ENCODE measurements at places on chromosomes 7 and 10.

DNA sequence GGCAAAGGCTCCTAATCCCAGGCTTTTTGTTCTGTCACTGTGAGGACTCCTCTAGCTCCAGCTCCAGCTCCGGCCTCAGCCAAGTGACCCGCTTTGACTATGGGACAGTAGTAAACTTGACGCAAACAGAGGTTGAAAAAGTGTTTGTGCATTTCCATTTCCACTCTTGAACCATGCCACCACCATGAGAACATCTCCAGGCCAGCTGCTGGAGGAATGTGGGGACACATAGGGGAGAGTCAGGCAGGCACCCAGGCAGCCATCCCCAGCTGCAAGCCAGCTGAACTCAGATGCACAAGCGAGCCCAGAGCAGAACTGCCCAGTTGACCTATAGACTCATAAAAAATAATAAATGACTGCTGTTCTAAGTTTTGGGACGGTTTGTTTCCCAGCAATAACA lies 224.7 kb downstream of the GRID1 start:
- DNase-seq: no peak
- no peaks in the 10 kb centered on the region for H3K4me1 ChIP-seq
- no peaks in the 10 kb centered on the region for H3K36me3 ChIP-seq
- H3K4me3 ChIP-seq: no peak overlapping the region
- H3K27ac ChIP-seq: no peak overlapping the region
- peaks cover 15% of the 10 kb centered on the region for H3K27me3 ChIP-seq

DNA sequence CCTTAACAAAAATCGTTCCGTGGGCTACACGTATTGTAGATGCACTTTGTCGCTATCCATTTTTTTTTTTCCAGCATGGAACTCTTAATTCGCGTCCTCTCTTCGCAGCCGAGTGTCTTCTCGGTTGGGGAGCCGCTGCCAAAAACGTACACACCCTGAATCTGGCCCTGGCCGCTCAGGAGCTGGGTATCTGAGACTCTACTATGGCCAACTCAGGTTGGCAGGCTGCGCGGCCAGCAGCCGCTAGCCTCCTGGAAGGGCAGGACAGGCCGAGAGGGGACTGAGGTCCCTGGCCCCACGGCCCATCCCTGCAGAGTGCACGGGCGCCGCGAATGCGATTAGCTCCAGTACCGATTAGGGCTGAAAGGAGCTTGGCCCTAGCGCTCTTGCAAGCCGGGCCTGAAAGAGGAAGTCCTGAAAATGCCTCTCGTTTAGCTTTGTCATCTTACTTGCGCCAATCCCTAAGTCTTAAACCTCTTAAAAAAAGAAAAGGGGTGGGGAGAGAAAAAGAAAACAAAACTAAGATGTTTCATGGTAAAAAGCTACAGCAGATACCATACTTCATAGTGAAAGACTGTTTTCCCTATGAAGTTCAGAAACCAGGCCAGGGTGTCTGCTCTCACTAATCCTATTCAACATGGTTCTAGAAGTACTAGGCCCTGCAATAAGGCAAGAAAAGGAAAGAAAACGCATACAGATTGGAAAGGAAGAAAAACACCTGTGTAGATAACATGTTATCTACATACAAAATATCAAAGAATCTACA lies 113.2 kb upstream of the RHEB start:
- H3K4me3 ChIP-seq: peak overlapping the region; percentile 99
- peaks cover 25% of the 10 kb centered on the region for H3K4me1 ChIP-seq

DNA sequence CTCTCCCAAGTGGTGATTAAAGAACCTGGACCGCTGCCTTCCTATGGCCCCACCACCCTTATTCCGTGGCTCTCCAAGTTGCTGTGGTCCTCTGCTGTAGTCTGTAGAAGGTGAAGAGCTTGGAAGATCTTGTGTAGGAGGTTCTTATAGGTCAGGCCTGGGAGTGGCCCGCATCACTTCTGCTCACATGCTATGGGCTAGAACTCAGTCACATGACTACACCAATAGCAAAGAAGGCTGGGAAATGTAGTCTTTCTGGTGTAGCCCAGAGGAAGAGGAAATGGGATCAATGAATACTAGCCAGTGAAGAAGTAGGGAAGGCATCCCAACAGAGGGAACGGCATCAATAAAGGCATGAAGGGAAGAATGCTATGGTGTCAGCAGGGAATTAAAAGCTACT lies 41.3 kb upstream of the AOAH start:
- peaks cover 16% of the 10 kb centered on the region for H3K4me1 ChIP-seq
- H3K36me3 ChIP-seq: no peaks in the 10 kb centered on the region
- no peak overlapping the region for H3K27ac ChIP-seq
- H3K4me3 ChIP-seq: no peak overlapping the region

DNA sequence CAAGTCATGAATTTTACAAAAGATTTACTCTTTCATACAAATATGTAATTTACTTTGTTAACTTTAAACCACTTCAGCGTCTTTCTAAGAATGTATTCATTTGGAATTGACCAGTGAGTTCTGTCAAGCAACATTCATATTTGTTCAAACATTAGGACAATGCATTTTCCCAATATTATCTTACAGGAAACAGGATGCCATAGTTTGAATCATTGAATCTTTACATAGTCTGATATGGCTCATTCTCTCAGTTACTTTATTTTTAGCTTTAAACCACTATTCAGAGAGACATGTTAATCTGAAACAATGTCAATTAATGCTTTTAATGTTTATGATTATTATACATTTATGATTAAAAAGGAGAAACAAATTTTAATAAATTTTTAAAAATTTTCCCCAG lies 21.1 kb upstream of the MEOX2 start:
- no peaks in the 10 kb centered on the region for H3K36me3 ChIP-seq
- no peaks in the 10 kb centered on the region for H3K27me3 ChIP-seq
- no peaks in the 10 kb centered on the region for H3K4me1 ChIP-seq
- DNase-seq: no peak
- H3K4me3 ChIP-seq: no peak overlapping the region

GRCh38 chr10:131212763-131213325 lies 98.7 kb downstream of the TCERG1L start:
- DNase-seq: no peak
- no peaks in the 10 kb centered on the region for H3K36me3 ChIP-seq
- H3K4me1 ChIP-seq: no peaks in the 10 kb centered on the region
- H3K27me3 ChIP-seq: no peaks in the 10 kb centered on the region
- H3K4me3 ChIP-seq: no peak overlapping the region

GRCh38 chr10:62792261-62792660 lies 12.3 kb upstream of the ADO start:
- no peaks in the 10 kb centered on the region for H3K36me3 ChIP-seq
- no peak for DNase-seq
- H3K27me3 ChIP-seq: peaks cover 12% of the 10 kb centered on the region
- H3K4me3 ChIP-seq: no peak overlapping the region

GRCh38 chr7:84744385-84744784 lies 442.5 kb downstream of the SEMA3D start:
- no peak overlapping the region for H3K4me3 ChIP-seq
- H3K27me3 ChIP-seq: no peaks in the 10 kb centered on the region
- no peak for DNase-seq

DNA sequence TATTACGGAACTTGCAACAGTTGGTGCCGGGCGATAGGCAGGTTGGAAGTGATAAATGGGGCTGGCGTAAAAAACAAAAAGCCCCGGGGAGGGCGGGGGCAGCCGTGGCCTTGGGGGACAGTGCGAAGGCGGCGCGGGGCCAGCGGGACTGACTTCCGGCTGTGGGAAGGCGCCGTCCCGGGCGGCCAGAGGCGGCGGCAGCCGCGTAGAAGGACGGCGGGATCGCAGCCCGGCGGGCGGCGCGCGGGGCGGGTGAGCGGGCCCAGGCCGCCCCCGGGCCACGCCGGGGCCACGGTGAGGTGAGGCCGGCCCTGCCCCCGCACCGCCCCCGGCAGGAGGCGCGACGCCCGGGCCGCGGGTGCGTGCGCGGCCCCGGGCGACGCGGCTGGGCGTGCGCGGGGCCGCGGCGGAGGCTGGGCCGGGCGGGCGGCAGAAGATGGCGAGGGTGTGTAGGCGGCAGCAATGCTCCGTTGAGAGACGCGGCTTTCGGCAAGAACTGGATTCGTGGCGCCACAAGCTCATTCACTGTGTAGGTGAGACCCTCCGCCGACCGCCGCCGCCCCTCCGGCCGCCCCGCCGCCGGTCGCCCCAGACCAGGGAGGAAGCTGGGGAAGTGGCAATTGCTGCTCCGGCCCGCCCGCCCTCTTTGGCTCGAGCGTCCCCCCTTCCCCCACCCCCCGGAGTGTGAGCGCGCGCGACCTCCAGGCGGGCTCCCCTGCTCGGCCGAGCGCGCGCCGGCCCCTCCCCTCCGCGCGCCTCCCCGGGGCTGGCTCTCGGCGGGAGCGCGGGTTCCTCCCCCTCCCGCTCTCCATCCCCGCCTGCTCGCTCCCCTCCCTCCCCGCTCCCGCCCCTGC lies at the start of gene LCOR:
LCOR (plus strand) TSS at position 432 of the 854 bp plus-strand sequence. CDS start 116,760 bp downstream, outside the sequence.
- DNase-seq: peak; percentile 87
- H3K4me3 ChIP-seq: peak within 1 kb of the TSS; percentile 88
- H3K27me3 ChIP-seq: no peaks in the 10 kb centered on the region
- no peaks in the 10 kb centered on the region for H3K36me3 ChIP-seq
- H3K27ac ChIP-seq: peak within 1 kb of the TSS; percentile 98

DNA sequence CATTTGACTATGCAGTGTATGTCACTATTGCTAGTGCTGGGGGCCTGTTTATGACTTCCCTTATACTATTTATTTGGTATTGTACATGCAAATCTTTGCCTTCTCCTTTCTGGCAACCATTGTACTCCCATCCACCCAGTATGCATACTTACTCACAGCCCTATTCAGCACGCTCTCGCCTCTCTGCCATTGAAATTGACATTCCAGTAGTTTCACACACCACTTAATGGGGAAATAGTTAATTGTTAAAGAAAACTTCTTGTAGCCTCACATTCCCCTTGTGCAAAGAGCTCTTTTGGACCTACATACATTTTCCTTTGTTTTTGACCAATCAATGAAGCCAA lies 9.9 kb downstream of the CLDN12 start:
- H3K27me3 ChIP-seq: no peaks in the 10 kb centered on the region
- H3K27ac ChIP-seq: no peak overlapping the region
- DNase-seq: no peak
- H3K4me3 ChIP-seq: no peak overlapping the region
- H3K4me1 ChIP-seq: no peaks in the 10 kb centered on the region

DNA sequence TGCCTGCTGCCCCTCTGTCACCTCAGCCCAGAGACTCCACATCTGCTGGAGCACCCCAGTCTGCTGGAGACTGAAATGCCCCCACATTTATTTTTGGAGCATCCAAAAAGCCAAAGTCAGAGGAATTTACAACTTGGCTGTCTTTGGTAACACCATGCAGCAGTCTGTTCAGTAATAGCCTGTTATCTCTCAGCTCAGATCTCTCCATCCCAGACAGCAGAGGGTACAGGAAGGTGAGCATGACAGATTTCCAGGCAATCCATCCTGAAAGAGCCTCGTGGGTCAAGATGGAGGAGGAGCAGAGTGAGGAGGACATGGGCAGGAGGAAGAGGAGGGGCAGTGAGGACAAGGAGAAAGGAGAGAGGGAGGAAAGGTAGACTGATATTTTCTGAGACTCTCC lies 55.9 kb downstream of the GRID1 start:
- no peak for DNase-seq
- no peak overlapping the region for H3K4me3 ChIP-seq
- H3K27me3 ChIP-seq: peaks cover 40% of the 10 kb centered on the region
- H3K36me3 ChIP-seq: no peaks in the 10 kb centered on the region
- H3K4me1 ChIP-seq: no peaks in the 10 kb centered on the region

- peaks cover 8% of the 10 kb centered on the region for H3K36me3 ChIP-seq
- DNase-seq: no peak
- H3K27me3 ChIP-seq: no peaks in the 10 kb centered on the region
- H3K27ac ChIP-seq: no peak overlapping the region
- H3K4me1 ChIP-seq: no peaks in the 10 kb centered on the region
Observed at GRCh38 chr7:21305455-21306235, 122.2 kb upstream of the SP4 start.

- H3K27me3 ChIP-seq: no peaks in the 10 kb centered on the region
- no peak overlapping the region for H3K27ac ChIP-seq
- no peak overlapping the region for H3K4me3 ChIP-seq
- no peak for DNase-seq
Observed at GRCh38 chr10:33258967-33259366, 75.5 kb downstream of the NRP1 start.

GRCh38 chr10:57993302-57993701 lies 274.4 kb downstream of the IPMK start:
- no peak overlapping the region for H3K27ac ChIP-seq
- no peaks in the 10 kb centered on the region for H3K4me1 ChIP-seq
- DNase-seq: no peak
- H3K36me3 ChIP-seq: no peaks in the 10 kb centered on the region
- no peaks in the 10 kb centered on the region for H3K27me3 ChIP-seq
- no peak overlapping the region for H3K4me3 ChIP-seq

DNA sequence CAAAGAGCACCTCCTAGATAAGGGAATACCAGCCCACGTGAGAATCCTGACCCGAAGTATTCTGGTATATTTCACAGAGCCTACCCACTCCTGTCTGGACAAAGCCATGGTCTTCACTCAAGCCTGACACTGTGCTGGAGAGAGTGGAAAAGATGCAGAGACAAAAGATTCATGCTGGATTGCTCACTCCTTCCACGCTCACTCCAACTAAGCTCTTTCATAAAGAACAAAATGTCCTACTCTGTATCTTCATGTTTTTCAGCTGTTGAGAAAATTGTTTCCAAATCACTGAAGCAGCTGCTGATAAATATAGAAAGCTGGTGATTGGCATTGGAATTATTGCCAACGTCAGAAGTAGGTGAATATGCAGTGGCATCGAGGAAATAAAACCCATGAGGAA lies 106.0 kb downstream of the ABLIM1 start:
- H3K4me3 ChIP-seq: no peak overlapping the region
- DNase-seq: no peak
- peaks cover 16% of the 10 kb centered on the region for H3K4me1 ChIP-seq
- H3K36me3 ChIP-seq: no peaks in the 10 kb centered on the region
- no peak overlapping the region for H3K27ac ChIP-seq
- no peaks in the 10 kb centered on the region for H3K27me3 ChIP-seq

DNA sequence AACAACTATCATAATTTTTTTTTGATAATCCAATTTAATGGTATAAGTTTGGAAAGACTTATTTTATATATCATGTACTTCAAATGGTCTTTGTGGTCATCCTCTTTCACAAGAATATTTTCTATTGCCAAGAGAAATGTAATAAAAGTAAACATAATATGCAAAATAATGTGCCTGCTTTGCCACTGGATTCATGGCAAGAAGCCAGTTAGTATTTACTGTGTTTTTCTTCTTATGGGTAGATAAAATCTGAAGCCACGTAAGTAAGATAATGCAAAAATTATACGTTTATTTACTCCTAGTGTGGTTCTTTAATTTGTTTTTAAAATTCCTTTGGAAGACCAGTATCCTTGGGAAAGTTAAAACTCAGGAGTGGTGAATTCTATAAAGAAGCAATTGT lies 258.5 kb downstream of the ARL4A start:
- H3K27ac ChIP-seq: no peak overlapping the region
- no peak for DNase-seq
- H3K27me3 ChIP-seq: no peaks in the 10 kb centered on the region
- H3K4me3 ChIP-seq: no peak overlapping the region
- no peaks in the 10 kb centered on the region for H3K36me3 ChIP-seq

GRCh38 chr10:50541317-50541716 lies 82.4 kb downstream of the SGMS1 start:
- no peak overlapping the region for H3K4me3 ChIP-seq
- peaks cover 63% of the 10 kb centered on the region for H3K4me1 ChIP-seq
- no peak for DNase-seq
- H3K27ac ChIP-seq: no peak overlapping the region
- no peaks in the 10 kb centered on the region for H3K27me3 ChIP-seq

- DNase-seq: no peak
- H3K36me3 ChIP-seq: peaks cover 41% of the 10 kb centered on the region
- no peak overlapping the region for H3K27ac ChIP-seq
- no peaks in the 10 kb centered on the region for H3K27me3 ChIP-seq
- H3K4me3 ChIP-seq: no peak overlapping the region
Observed at GRCh38 chr10:96061232-96061631, 17.8 kb downstream of the CCNJ start.
